ENCODE measurements at places on chromosomes 16 and 17.
A peak's percentile ranks its signal among the peaks of the same experiment; 100 is the strongest.

DNA sequence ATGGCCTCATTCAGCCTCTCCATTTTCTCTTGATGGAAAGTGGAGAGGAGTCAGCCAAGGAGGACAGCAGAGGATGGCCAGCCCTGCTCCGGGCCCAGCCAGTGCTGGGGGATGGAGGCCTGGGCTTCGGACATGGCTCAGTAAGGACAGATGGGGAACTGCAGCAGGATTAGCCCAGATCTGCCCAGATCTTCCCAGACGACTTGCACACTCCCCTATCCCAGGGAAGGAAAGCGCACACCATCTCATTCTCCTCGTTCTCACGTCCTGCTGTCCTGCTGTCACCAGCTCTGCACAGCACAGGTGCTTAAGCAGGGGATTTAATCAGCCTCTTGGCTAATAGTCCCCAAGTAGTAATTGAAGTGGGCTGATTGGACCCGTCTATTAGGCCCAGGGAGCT lies 100.2 kb upstream of the SDK2 start:
- H3K27ac ChIP-seq, result no peak overlapping the region
- no peaks in the 10 kb centered on the region for H3K36me3 ChIP-seq
- H3K27me3 ChIP-seq, result peaks cover 36% of the 10 kb centered on the region
- no peak overlapping the region for H3K4me3 ChIP-seq
- peaks cover 2% of the 10 kb centered on the region for H3K4me1 ChIP-seq
- no peak for DNase-seq

DNA sequence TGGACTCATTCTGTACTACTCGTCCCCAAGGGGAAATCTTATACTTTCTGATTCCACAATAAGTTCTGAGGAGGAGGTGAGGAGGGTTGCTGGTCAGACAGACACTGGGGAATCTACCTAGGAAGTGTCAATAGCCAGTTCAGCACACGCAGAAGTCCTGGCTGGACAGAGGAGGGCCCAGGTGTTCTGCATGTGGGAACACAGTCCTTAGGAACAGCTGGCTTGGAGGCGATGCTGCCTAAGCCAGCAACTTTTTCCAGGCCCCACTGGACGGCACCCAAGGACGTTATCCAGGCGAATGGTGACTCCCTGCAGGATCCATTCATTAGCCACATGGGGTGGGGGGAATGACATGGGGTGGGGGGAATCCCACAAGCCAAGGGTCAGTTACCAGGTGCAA lies 29.9 kb upstream of the WFIKKN2 start:
- no peaks in the 10 kb centered on the region for H3K36me3 ChIP-seq
- no peak for DNase-seq
- H3K27ac ChIP-seq, result no peak overlapping the region

DNA sequence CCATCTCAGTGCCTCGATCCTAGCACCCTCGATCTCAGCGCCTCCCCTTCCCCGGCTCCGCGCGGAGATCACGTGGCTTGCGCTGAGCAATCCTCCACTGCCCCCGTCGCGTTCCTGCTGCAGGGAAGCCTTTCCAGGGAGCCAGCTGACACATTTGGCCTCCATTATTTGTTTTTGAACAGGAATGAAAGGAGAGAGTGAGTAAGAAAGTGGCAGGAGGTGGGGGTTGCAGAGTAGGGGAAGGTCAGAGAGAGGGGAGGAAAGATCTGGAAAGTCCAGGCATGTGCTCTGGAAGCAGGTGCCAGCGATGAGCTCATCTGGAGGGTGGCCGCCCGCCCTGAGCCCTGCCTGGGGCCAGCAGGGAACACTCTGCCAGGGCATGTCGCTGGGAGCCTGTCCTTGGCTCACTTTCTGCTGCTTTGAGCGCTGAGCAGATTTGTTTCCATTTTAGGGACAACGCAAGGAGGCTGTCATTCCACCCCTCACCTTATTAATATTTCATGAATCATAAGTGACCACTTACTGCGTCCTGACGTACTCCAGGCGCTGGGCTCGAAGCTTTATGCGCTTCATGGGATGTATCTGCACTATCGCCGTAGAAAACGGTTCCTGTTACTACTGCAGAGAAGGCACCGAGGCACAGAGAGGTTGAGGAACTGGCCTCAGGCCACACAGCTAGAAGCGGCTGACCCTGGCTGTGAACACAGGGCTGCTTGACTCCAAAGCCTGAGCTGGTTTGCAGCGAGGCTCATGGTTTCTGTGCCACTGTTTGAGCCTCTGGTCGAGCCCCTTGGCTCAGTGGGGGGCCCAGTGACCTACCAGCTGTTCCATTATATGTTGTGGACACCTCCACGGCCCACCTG lies 283.1 kb downstream of the SEC14L1 start:
- DNase-seq, result no peak
- H3K27me3 ChIP-seq, result no peaks in the 10 kb centered on the region
- H3K4me1 ChIP-seq, result peaks cover 52% of the 10 kb centered on the region
- H3K36me3 ChIP-seq, result peaks cover 1% of the 10 kb centered on the region
- no peak overlapping the region for H3K4me3 ChIP-seq

DNA sequence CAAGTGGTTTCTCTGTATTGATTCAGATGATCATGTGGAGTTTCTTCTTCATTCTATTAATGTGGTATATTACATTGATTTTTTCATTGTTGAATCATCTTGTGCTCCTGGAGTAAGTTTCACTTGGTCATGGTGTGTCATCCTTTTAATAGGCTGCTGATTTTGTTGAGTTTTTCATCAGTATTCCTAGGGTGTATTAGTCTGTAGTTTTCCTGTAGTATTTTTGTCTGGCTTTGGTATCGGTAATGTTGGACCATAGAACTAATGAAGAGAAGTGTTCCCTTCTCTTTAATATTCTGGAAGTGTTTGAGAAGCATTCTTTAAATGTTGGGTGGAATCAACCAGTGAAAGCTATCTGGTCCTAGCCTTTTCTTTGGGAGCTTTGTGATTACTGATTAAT lies 99.0 kb downstream of the OMG start:
- peaks cover 29% of the 10 kb centered on the region for H3K36me3 ChIP-seq
- no peak overlapping the region for H3K27ac ChIP-seq
- H3K27me3 ChIP-seq, result no peaks in the 10 kb centered on the region
- no peak for DNase-seq
- no peaks in the 10 kb centered on the region for H3K4me1 ChIP-seq
- no peak overlapping the region for H3K4me3 ChIP-seq

- H3K27me3 ChIP-seq, result no peaks in the 10 kb centered on the region
- peaks cover 13% of the 10 kb centered on the region for H3K4me1 ChIP-seq
- DNase-seq, result no peak
- peak overlapping the region; percentile 84 for H3K4me3 ChIP-seq
Measured at GRCh38 chr17:58324409-58325288, 3.9 kb downstream of the TSPOAP1 start.
